ENCODE measurements at places on chromosomes 12 and 14.
A peak's percentile ranks its signal among the peaks of the same experiment; 100 is the strongest.

DNA sequence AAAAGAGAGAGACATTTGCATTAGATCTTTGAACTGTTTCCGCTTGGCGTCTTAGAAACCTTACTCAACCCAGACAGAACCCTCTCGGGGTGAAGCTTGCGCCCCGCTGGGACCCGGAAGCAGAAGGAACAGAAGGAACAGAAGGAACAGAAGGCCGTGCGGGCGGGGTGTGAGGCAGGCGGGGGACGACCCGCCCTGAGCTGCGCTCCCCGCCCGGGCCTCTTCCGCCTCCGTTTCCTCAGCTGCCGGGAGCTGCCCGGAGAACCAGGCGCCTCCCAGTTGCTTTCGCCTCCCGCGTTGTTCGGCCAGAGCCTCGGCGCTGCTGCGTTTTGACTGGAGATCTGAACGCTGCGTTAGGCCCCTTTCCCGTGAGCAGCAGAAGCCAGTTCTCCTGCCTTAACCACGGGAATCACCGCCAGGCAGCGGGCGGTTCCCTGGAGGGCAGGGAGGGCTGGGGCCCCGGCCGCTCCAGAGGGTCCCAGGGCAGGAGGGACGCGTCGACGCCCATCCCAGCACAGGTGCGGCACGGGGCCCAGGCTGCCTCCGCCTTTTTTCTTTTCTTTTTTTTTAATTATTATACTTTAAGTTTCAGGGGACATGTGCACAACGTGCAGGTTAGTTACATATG is 19.3 kb upstream of the MMP17 start:
- DNase-seq = no peak

GRCh38 chr12:122356192-122356635 is 66.3 kb downstream of the CLIP1 start:
- peak; percentile 58 for DNase-seq

DNA sequence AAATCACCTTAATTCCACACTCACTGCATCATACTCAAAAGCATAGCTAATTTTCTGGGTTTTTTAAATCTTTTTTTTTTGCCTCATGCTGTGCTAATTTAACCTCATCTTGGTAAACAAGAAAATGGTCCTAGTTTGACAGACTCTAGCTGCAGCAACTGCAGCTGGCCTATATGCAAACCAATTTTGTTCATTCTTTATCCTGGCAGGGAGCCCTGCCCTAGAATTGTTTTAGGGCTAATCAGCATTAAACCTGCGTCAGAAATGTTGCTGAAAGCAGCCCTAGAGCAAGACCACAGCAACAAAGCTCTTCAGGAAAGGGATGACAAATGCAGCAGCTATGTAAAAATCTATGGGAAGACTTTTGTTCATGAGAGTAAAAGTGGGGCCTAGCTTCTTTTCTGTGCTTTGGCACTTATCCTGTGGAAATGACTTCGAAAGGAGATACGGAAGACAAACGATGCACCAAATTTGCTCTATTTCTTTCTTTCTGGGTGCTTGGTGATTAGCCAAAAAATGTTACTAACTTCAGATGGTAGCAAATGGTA is 72.2 kb downstream of the DENND5B start:
- DNase-seq = no peak

GRCh38 chr12:130872179-130873096 is 572 bp downstream of the RAN start:
- peak; percentile 41 for DNase-seq

GRCh38 chr12:86015026-86015425 is 140.9 kb downstream of the NTS start:
- no peak for DNase-seq

DNA sequence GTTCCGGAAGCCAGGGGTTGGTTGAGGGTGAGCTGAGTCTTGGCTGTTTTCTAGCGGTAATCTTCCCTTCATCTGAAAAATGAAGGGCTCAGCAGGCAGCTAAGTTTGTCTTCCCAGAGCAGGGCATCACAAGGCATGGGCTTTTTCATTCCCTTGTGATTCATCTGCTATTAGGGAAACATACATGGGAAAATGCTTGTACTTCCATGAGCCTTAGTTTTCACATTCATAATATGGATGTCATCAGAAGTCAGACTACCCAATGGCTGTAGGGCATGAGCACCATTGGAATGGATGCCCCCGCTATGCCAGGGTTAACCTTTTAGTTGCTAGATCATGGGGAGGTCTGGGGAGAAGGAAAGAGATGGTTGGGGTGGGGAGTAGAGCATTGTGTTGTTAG is 18.7 kb downstream of the HELB start:
- no peak for DNase-seq

DNA sequence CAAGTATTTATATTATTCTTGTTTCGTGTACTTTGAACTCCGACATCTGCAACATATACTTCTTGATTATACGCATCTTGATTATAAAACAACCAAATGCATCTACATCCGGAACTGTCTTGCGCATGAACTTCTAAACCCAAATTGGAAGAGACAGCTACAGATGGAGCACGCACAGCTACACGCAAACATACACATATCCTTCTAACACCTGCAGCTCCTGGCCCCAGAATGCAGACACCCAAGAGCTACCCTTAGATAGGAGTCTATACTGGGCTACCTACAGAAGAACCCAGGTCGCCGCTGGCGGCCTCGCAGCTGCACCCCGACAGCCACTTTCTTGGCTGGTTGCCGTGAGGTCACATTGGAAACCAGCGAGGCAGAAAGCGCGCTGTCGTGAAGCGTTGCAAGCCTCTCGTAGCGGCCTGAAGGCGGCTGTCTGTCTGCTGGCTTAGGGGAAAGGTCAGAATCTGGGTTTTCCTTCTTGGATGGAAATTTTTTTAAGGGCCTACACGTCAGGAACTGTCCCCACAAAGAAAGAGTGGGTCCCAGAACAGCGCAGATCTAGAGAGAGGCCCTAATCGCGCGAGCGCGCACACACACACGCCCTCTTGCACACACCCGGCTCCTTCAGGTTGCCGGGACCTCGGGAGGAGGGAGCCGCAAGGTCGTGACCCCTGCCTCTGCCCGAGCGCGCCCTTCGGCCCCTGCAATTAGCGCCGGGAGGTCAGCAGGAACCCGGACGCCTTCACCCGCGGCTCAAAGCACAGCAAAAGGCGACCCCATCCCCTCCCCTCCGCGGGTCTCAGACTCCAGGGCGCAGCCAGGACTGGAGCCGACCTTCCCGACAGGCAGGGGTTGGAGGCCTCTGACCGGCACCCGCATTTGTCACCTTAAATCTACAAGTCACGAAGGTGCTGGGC is 17.0 kb downstream of the TBX3 start:
- DNase-seq = no peak

DNA sequence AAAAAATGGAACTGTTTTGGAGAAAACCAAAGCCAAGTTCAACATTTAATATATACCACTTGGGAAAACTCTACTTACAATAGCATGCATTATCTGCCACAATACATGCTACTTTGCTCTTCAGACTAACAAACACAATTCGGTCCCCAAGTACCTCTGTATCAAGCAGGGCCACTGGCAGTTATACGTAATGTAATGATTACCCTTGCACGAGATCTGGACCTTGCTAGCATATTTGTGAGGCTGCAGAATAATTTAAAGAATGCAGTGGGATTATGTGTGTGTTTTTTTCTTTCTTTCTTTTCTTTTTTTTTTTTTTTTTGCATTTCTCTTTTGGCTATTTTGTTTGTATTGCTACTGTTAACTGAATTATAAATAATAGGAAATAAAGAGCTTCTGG is 22.8 kb upstream of the PYGL start:
- no peak for DNase-seq

DNA sequence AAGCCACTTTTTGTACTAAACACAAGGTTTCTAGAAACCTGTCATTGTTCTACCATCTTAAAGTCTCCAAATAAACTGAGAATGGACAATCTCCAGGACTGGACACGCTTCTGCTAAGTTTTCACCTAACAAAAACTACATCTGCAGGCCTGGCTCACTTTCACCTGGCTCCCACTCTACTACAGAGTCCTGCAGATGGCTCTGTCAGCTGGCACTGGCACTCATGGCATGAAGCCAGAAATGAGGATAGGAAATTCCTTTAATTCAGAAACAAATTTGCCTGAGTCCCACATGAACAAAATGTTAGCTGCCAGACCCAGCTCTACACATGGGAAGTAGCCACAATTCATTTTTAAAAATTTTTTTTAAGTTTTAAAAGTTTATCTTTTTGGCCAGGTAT is 42.1 kb downstream of the STXBP6 start:
- DNase-seq = no peak

DNA sequence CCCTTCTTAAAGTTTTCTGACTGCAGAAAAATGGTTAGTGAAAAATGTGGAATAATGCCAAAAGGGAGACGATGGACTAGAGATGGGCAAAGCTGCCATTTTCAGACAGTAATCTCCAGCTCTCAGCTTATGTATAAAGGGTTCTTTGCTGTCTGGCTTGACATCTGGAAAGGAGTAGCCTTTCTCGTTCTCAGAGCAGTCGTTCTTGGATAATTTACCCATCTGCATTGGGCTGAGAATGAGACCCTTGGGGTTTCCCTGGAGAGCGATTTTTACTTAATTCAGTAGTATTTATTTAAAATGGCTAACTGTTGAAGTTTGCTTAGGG is 1.2 kb downstream of the NUDT4 start:
- DNase-seq = no peak

GRCh38 chr14:96953087-96953874 is 156.1 kb downstream of the VRK1 start:
- DNase-seq = no peak

DNA sequence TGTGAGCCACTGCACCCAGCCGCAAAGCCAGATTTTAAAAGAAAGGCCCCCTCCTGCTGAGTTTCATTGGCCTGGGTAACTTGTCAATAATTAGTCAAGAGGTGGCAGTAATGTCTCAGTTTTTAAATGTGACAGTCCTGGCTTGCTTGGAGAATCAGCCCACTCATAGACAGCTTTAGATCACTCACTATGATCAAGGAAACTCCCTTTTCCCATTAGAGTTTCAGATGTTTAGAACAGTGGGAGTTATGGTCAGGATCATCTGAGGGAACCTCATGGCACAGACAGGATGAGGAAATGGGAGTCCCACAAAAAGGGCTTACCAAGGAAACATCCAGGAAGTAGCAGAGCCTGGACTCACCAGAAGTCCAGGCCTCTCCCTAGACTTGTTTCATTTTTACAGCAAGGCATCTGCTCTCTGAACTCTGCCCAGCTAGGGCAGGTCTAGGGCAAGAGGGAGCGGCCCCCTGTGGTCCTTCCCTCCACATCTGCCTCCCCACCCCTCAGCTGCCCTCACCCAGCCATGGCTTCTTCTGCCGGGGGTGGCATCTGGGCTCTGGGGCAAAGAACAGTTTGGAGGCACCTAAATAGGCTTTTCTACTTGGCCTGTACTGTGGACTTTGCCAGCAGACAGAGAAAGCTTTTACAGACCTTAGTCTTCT is 11.2 kb downstream of the BCL2L14 start:
- no peak for DNase-seq

- DNase-seq = no peak
Measured at GRCh38 chr12:113702276-113702675, 230.6 kb upstream of the LHX5 start.
